ENCODE measurements at places on chromosomes 1 and 21.

DNA sequence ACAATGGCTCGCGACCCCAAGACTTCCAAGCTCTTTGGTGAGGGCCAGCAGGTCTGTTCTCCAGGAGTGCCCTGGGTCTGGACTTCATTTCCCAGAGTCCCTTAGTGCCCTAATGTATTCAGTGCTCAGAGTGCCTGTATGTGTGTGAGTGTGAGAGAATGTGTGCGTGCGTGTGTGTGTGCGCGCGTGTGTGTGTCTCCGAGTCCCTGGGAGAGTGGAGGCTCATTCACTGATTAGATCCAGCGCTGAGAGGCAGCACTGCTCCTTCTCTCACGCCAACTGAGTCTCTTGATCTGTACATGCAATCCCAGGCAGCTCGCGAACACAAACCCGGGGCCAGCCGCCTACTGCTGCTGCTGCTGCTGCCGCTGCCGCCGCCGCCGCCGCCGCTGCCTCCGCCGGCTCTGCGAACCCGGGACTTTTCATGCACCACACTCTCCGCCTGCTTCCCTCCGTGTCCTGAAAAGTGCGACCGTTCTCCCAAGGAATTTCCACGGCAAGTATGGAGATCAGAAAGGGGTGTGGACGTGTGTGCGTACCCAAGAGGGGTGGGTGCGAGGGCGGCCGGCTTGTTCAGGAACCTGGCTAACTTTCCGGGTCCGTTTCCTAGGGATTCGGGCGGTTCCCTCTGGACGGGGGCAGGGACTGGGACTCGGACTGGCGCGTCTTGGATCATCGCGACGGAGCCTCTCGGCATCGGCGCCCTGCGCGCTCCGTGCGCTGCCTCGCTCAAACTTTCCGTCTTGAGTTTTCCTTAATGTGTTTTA lies at the start of gene RNF220:
RNF220 (plus strand) TSS at position 225 of the 767 bp plus-strand sequence.
- peak; percentile 90 for DNase-seq

- no peak for DNase-seq
Measured at GRCh38 chr1:223129229-223129901, 13.7 kb downstream of the TLR5 start.

DNA sequence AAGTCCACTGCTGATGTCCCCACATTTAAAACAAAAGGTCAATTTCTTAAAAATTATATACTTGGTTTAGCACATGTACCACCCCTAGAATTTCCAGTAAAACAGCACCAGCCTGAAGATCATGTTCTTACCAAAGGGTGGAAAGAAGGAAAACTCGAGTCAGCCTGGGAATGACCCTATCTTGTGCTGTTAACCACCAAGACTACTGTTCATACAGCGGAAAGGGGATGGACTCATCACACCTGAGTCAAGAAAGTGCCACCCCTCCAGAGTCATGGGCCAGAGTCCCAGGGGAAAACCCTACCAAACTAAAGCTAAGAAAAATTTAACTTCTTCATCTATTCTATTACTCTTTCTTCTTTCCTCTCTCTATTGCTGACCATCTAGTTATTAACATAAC lies 113.6 kb upstream of the PPM1J start:
- DNase-seq: no peak

GRCh38 chr1:196467230-196467925 lies 140.9 kb downstream of the KCNT2 start:
- DNase-seq: no peak

- DNase-seq: no peak
Measured at GRCh38 chr1:203410182-203410900, 59.4 kb upstream of the FMOD start.

- DNase-seq: no peak
Measured at GRCh38 chr1:119550381-119550780, 43.4 kb downstream of the HSD3B1 start.

DNA sequence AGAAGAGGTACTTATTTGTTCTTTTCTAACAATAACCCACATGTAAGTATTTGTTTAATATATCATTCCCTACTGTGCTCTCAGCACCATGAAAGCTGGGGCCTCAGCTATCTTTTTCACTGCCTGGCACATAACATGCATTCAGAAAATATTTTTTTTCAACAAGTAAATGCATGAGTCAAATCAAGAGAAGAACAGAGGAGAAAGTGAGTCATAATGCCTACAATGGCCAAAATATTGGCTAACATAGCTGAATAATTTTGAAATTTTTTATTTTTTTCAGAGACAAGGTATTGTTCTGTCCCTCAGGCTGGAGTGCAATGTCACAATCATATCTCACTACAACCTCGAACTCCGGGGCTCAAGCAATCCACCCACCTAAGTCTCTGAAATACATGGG lies 252.2 kb upstream of the ADAMTS5 start:
- no peak for DNase-seq

DNA sequence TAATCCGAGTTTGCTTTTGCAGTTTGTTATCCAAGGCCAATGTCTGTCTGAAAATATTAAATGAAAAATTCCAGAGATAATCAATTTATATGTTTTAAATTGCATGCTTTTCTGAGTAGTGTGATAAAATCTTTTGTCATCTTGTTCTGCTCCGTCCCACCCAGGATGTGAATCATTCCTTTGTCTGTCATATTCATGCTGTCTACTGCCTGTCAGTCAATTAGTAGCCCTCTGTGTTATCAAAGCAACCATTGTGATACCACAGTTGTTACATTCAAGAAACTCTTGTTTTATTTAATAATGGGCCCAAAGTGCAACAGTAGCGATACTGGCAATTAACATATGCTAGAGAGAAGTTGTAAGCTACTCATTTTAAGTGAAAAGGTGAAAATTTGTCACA lies 819.3 kb downstream of the BRINP3 start:
- peak; percentile 2 for DNase-seq

GRCh38 chr1:203408486-203409481 lies 57.9 kb upstream of the FMOD start:
- DNase-seq: peak; percentile 26

GRCh38 chr1:231376875-231377549 lies 38.9 kb downstream of the SPRTN start:
- DNase-seq: no peak

DNA sequence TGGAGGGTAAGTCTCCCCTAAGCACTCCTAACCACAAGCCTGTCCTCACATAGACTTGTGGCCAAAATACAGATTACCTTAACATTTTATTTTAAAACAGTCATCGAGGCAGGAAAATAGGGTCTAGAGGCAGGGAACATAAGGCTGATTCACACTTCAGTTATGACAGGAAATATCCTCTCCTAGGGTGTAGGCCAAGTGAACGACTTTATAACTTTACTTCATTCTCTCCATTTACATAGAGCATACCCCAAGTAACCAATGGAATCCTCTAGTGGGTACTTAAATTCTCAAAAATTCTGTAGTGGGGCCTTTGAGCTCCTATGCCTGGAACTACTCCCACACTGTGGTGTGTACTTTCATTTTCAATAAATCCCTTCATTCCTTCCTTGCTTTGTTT lies 113.0 kb downstream of the WDR3 start:
- DNase-seq: no peak

- DNase-seq: no peak
Measured at GRCh38 chr1:147083919-147084272, 88.4 kb downstream of the PRKAB2 start.

GRCh38 chr1:118023199-118023598 lies 93.7 kb downstream of the WDR3 start:
- no peak for DNase-seq

- no peak for DNase-seq
Measured at GRCh38 chr1:221781102-221781755, 39.3 kb upstream of the DUSP10 start.

DNA sequence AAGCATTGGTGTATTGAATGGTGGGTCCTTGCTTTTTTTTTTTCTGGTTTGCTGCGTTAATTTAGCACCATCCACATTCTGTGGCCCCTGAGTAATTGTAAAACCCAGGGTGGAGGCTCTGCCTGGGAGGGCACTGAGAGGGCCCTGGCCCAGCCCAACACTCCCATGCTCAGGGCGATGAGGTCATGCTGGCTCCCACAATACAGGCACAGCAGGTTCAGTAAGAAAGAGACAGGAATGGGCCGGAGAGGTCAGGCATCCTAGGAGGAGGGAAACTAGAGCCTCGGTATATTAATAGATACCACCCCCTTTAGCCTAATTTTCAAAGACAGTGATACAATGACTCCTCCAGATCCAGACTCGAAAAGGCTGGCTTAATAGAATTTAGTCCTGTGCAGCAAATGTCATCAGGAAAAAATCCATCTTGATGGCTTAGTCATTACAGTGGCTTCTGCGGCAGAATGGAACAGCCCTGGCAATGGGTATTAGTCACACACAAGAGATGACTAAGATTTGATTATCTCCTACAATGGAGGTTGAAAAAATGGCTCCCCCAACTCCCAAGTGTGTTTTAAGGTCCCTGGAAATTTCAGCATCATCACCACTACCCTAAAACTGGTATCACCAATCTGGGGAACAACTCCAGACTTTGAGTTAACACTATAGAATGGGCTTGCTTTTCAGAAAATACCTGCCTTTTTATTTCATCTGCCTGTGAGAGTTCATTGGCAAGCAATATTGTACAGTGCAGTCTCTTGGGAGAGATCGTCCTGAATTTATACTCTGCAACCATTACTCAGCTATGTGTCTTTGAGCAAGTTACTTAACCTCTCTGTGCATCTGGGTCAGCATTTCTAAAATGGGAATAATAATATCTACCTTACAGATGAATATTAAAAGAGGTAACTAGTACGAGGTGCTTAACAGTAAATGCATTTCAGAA lies 43.9 kb upstream of the LYST start:
- DNase-seq: peak; percentile 94

DNA sequence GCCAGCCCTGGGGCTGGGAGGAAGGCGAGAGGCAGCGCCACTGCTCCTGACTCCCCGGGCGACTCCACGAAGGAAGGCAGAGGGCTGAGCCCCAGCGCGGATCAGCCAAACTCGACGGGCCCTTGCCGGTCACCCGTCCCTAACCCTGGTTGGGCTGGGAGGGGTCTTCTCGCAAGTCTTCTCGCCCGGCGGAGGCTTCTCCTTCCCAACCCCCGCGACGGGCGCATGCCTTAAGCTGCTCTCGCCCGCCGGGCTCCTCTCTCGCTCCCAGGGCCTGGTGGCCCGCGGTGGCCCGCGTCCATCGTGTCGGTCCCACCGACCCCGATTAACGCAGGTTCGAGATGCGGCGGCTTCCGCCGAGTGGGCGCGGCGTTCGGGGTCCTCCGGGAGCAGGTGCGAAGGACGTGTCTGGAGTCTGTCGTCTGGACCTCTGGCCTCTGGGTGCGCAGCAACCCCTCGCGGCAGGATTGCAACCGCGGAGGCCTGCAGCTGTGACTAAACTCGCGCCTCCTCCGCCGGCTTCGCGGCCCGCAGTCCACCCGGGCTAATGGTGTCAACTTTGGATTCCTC lies 29.0 kb upstream of the PPM1J start:
- DNase-seq: no peak

DNA sequence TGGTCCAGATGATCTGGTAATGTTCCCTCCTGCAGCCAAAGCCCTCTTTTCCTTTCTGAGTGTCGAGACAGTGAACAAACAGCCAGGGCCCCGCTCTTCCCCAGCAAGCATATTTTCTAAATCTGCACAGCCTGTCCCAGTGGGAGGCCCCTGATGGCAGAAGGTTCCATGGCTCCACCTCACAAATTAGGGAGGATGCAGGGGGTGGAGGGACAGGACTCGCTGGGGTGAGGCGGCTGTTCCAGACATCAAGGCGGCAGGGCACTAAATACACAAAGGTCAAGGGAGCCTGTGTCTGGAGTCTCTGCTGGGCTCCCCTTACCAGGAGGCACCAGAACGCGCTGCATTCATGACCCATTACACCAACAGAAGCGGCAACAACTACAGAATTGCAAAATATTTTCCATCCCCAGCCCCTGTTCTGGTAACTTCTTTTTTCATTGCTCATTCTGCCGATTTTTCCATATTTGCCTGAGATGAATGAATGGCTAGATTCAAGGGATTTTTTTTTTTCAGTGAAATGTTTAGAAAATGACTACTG lies 27.0 kb upstream of the PRELP start:
- DNase-seq: no peak

Measured in SW480 (cell line).